Stimulated activated CD8-positive, alpha-beta memory T cell treated with anti-CD3 and anti-CD28 coated beads, Interleukin-7, amount 100 ng/mL, for 48 hours (primary cell): ENCODE measurements at places on chromosomes 7 and 10.

- DNase-seq, result no peak
Measured at GRCh38 chr10:90047243-90047729, 345.9 kb downstream of the KIF20B start.

GRCh38 chr10:119667562-119668328 is 16.6 kb downstream of the BAG3 start:
- no peak for DNase-seq

DNA sequence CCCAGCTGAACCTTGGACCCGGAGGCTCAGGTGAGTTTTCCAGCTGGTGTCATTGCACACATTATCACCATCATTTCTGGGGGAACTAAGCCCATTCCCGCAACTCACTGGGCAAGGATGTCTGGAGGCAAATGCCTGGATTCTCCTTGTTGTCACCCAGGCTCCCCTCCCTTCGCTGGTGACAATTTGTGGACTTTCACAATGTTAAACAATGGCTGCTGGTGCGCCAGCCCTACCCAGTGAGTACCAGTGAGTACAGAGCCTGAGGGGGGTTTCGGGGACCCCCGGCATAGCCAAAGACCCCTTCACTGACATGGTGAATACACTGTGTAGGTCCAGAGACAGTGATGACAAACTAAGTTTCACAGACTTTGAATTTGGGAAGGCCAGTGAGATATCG is 189.2 kb downstream of the ADARB2 start:
- DNase-seq, result no peak

DNA sequence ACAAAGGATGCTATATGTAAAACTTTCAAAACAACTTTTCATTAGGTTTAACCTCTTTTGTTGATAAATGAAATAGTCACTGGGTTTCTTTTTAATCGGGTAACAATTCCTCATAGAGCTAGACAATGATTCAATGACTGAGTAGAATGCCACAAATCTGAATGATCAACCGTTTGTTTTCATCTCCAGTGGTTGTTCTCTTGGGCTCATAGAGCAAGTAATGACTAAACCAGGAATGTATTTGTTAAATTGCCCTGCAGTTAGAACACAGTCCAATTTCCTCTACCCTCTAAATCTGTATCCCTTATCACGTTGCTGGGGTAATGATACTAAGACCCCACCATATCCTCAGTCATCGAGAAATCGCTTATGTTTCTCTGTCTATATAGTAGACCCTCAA is 40.0 kb downstream of the CNNM1 start:
- DNase-seq, result no peak

DNA sequence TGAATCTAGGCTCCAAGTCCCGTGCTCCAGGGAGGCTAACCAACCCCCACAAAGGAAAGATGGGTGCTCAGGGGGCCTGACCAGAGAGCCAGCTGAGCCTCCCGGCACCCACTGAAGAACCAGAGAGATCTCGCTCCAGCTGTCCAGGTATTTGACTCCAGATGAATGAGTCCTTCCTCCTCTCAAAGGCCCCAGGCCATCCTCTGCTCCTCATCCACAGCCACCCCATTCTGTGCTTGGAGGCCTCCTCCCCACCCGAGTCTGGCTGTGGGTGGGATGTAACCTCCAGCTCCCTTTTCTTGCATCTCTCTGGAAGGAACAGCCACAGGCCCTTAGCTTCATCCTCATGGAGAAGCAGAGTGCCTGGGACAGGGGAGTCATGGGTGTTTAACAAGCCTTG is 44.6 kb downstream of the VSTM4 start:
- DNase-seq, result no peak
